Motor neuron (in vitro differentiated cells): ENCODE measurements at places on chromosomes 1 and 21. TPM values are rescaled to one million over a fixed set of nuclear protein-coding genes. Genes with fewer than 3 reads are reported as not detected.

- ATAC-seq, result no peak
These were observed 9.2 kb upstream of the WASF2 start for GRCh38 chr1:27499142-27499541.

DNA sequence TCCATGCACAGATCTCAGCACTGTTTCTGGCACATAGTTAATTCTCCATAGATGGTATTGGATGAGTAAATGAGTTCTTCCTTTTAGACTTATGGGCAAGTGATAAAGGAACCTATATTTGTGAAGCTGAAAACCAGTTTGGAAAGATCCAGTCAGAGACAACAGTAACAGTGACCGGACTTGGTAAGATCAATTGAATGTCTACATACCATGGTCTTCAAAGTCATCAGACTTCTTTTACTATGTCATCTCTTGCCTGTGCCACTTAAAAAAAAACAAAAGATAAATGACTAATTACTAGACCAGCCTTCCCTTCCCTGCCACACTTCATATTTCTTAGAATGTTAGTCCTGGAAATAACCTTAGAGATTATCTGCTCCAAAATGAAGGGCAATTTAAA, 246.7 kb downstream of the HMCN1 start:
- ATAC-seq, result no peak

- ATAC-seq, result no peak
These were observed 40.5 kb upstream of the ITPKB start for GRCh38 chr1:226779561-226779960.

- no peak for ATAC-seq
These were observed 3.1 kb downstream of the KRTAP10-8 start for GRCh38 chr21:44614961-44615391.

DNA sequence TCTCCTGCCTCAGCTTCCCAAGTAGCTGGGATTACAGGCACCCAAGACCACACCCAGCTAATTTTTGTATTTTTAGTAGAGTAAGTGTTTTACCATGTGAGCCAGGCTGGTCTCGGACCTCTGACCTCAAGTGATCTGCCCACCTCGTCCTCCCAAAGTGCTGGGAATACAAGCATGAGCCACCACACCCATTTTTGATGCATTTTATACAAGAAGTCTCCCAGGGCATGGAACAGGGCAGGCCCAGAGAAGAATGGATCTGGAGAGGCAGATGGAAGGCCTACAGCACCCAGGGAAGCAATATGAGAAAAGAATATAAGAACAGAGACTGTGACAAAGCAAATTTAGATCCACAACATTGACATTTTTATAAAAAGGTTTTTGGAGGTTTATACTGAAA, 18.8 kb upstream of the IFNAR1 start:
- no peak for ATAC-seq

Gene RNU11
- total RNA-seq, result not detected in 2 replicates

DNA sequence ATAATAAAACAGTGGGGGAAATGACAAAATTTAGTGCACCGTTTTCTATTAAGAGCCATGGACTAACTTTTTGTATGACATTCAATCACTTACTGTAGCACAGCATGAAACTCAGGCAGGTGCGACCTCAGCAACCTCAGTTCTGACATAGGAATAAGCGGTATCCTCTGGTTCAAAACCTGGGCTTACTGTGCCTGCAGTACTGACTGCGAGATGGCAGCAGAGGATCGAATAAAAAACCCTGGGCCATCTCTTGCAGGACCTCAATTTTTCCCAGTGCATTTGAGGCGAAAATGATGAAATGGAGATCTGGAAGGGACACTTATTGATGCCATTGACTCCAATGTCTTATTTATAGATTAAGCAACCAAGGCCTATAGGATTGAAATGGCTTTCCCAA, 214.7 kb downstream of the ADGRL2 start:
- no peak for ATAC-seq

- no peak for ATAC-seq
These were observed 81.9 kb downstream of the JAK1 start for GRCh38 chr1:64884261-64885040.

DNA sequence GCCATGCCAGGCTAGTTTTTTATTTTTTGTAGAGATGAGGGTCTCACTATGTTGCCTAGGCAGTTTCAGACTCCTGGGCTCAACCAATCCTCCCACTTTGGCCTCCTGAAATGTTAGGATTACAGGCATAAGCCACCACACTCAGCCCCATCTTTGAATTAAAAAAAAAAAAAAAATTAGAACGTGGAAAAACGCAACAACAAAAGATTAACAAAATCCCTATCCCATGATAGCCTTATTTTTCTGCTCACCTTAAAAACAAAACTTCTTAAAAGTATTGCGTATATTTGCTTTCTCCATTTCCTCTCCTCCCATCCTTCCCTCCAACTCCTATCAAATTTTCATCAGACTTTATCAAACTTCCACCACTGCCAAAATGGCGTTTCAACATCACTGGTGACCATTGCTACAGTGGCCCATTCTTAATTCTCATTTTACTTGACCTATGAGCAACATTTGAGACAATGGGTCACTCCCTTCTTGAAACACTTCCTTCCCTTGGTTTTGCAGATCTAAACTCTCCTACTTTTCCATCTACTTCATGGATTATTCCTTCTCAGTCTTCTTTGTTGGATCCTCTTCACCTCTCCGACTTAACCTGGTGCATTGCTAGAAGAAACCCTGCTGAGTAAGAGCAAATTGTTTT, 579 bp upstream of the ZNF684 start:
- ATAC-seq, result peak; percentile 34

DNA sequence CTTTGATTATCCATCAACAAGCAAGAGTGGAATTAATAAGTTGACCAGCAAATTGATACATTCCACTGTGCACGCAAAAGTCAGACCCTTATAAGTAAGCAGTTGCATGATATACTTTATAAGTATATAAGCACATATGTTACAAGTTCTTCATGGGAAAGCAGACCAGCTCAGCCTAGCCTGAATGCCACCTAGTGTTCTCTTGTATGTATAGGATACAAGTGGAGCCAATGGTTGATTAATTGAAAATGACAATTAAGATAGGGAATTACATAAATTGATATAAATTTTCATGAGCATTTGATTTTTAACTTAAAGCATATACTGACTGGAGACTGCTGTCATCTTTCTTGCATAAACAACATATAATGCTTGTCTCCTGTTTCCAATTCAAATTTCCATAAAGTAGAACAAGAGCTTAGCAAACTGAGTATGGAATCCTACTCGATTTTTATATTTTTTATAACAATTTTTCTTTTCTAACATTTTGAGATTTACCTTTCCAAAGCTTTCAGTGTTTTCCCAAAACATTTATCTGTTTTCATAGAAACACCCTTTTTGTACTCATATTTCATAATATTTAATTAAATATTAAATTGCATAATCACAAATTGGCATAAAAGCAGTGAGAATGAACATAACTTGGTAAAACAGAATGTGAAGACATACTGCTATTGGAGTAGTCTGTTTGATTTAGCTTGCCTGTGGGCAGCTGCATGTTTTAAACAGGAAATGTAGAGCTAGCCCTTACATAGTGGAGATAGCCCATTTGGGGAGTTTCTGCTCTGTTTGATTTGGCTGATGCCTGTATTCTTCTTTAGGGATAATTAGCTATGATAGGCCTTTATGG, 62.8 kb downstream of the MAGI3 start:
- peak; percentile 75 for ATAC-seq

DNA sequence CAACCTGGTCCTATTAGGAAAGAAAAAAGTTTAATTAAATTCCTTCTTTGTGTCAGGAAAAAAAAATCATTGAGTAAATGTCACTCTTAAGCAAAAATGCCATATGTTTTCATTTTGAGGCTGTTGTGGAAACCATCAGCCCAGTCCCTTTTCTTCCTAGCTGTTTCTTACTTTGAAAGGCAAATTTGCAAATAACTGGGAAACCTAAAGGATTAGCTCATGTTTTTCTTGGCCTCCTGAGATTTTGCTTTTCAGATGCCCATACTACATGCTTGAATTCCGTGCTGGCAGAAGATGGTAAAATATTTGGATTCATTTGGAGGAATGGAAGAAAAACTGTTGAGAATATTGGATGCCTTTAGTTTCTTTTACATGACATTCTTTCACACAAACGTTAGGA, 182.1 kb upstream of the ADAMTS5 start:
- no peak for ATAC-seq

DNA sequence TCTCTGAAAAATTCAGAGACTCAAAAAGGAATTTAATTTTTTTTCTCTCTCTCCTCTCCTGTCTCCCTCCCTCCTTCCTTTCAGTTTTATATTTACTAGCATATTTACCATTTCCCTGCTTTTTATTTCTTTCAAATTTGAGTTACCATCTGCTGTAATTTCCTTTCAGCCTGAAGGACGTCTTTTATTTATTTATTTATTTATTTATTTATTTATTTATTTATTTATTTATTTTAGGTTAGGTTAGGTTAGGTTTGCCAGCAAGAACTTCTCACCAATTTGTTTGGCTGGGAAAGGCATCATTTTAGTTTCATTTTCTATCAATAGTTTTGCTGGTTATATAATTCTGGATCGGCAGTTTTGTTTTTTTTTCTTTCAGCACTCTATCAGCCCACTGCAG, 231.7 kb upstream of the ZRANB2 start:
- no peak for ATAC-seq

Gene NPHS2
- not detected in 2 replicates for total RNA-seq

Gene RHOC
- 432 and 468 TPM in 2 replicates for total RNA-seq

- ATAC-seq, result no peak
These were observed 23.4 kb downstream of the TTC39A start for GRCh38 chr1:51306950-51307349.

Gene TRIM46
- 7.8 and 8.2 TPM in 2 replicates for total RNA-seq

Gene ZNF124
- 25.0 and 28.2 TPM in 2 replicates for total RNA-seq

GRCh38 chr21:36630485-36631206, 68.3 kb upstream of the SIM2 start:
- ATAC-seq, result peak; percentile 82

GRCh38 chr1:6801199-6801598, 15.9 kb downstream of the CAMTA1 start:
- no peak for ATAC-seq

Gene CTSK
- 1.9 and 3.2 TPM in 2 replicates for total RNA-seq

DNA sequence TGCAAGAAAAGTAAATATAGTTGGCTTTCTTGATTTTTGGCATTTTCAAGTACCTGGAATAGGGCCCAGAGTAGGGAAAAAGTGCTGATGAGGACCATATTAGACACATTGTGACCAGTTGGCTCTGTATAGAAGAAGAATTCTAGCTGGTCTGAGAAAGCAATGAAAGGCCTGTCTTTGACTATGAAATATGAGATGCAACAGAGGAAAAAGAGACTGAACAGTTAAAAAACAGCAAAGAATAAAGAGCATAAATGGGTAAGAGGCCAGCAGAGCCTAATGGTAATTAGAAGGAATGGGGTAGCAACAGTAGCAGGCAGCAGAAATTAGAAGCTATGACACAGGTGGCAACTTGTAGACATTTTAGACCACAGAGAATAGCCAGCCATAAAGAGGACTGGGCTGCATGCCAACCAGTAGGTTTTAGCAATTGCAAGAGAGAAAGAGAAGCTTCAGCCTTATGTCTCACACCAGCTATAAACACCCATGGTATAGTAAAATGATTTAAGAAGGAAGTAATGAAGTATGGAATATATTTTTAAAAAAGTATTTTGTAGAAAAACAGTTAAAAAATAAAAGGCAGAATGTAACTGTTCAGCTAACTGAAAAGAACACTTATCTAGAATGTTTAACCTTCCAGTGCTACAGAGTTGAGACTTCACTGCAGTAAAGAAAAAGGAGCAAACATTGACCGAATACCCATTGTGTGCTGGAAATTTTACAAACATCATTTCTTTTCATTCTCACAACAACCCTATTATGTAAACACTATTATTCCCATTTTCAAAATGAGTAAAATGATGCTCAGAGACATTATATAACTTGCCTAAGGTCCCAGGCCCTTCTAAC, 114.1 kb downstream of the LHX4 start:
- ATAC-seq, result no peak

Gene OLFML3
- total RNA-seq, result 76.0 and 82.8 TPM in 2 replicates

GRCh38 chr21:14673649-14674048, 127.5 kb upstream of the SAMSN1 start:
- ATAC-seq, result no peak

DNA sequence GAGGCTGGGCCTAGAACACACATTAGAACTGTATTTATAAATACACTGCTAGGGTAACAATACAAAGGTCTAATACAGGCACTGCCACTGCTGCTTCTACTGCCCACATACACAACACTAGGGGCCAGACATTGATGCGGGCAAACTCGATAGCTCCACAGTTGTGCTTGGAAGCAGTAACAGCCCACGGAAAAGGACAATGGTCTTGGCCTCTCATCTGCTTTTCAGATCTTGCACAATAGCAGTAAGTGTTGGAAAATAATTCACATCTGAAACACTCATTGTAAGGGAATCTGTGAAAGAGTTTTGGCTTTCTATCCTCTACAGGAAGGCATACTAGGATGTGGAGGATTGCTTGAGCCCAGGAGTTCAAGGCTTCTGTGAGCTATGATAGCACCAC, 6.9 kb upstream of the SPOCD1 start:
- ATAC-seq, result no peak

Gene LGR6
- 0.60 and 1.0 TPM in 2 replicates for total RNA-seq

GRCh38 chr1:80982831-80983230, 817.9 kb upstream of the ADGRL2 start:
- no peak for ATAC-seq

Gene CA6
- 0.19 TPM in 1 of 2 replicates, not detected in the other for total RNA-seq

Gene NMNAT2
- total RNA-seq, result 39.2 and 41.5 TPM in 2 replicates

GRCh38 chr1:41232305-41232704, 9.8 kb downstream of the SCMH1 start:
- no peak for ATAC-seq

Gene PODN
- 0.05 and 0.31 TPM in 2 replicates for total RNA-seq

DNA sequence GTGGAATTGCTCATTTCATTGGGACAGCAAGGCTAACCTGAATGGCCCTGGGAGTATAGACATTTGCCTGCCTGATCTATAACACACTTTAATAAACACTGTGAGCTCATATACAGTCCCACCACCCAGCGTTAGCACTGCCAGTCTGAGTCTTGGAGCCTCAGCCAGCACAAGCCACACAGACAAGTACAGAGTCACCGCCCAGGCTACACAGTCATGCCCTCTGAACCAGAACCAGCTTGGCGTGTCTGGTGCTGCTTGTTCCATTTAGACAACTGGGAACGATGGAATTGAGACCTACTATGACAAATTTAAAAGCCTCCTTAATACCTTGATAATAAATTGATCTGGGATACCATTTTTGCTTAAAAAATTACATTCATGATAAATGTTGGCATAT, 31.6 kb downstream of the NID1 start:
- no peak for ATAC-seq

Gene SLAMF7
- 0.48 and 1.1 TPM in 2 replicates for total RNA-seq

GRCh38 chr1:64909031-64909430, 57.3 kb downstream of the JAK1 start:
- ATAC-seq, result no peak
